A549 treated with DMSO at 1 μM for 4 hours (cell line): ENCODE measurements at places on chromosomes 13 and 19. TPM values are rescaled to one million over a fixed set of nuclear protein-coding genes. Genes with fewer than 3 reads are reported as not detected.

CERS4 gene
- 2.7 to 3.9 TPM (median 3.5 TPM) in 5 replicates for total RNA-seq

CEACAM8 gene
- not detected in 5 replicates for total RNA-seq

CPB2 gene
- not detected in 5 replicates for total RNA-seq

CEACAM20 gene
- total RNA-seq = 0.06 to 0.12 TPM (median 0.10 TPM) in 3 of 5 replicates, not detected in the others

DAND5 gene
- 0.07 to 0.13 TPM (median 0.11 TPM) in 3 of 5 replicates, not detected in the others for total RNA-seq

KCNRG gene
- total RNA-seq = 0.23 to 0.69 TPM (median 0.42 TPM) in 5 replicates

PALM gene
- 11.5 to 17.0 TPM (median 13.6 TPM) in 5 replicates for total RNA-seq

DNAJB1 gene
- 105 to 192 TPM (median 180 TPM) in 5 replicates for total RNA-seq

SIGLEC14 gene
- total RNA-seq = 0.06 to 0.07 TPM in 2 of 5 replicates, not detected in the others
